ENCODE measurements at places on chromosomes 1 and 21. TPM values are rescaled to one million over a fixed set of nuclear protein-coding genes. Genes with fewer than 3 reads are reported as not detected.

KCNE2 gene
- not detected for total RNA-seq

DNA sequence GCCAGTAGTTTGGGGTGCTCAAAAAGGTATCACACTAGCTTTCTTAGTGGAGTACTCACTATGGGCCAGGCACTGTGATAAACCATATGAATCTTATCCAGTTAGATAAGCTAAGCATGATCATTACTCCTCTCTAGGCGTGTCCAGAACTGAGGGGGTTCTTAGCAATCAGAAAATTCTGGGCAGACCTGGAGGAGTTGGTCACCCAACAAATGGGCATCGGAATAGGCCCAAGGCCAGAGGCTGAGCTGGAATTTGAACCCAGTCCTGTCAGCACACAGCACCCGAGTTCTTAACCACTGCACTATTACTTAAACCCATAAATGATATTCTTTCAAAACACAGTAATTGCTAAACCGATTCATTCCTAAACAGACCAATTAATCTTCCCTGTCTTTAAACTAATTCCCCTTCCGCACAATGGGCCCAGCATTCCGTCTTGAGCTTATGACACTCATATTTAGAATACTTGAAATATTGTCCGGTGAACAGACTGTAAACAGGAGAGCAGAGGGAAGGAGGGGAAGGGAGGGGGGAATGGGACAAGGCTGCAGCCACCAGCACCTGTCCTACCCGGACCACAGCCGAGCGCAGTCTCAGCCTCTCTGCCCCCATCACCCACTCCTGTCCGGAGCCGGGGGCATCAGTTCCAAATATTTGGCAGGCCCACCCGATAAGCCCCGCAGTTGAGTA lies 113.0 kb upstream of the GADD45A start:
- DNase-seq: no peak

DNA sequence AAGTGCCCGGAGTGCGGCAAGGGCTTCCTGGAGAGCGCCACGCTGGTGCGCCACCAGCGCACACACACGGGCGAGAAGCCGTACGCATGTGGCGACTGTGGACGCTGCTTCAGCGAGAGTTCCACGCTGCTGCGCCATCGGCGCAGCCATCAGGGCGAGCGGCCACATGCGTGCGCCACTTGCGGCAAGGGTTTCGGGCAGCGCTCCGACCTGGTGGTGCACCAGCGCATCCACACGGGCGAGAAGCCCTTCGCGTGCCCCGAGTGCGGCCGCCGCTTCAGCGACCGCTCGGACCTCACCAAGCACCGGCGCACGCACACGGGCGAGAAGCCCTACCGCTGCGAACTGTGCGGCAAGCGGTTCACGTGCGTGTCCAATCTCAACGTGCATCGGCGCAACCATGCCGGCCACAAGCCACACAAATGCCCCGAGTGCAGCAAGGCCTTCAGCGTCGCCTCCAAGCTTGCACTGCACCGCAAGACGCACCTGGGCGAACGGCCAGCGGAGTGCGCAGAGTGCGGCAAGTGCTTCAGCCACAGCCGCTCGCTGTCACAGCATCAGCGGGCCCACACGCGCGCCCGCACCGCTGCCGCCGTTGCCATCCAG lies 10.0 kb downstream of the ZNF672 start:
- peak; percentile 41 for DNase-seq

GRCh38 chr1:107188160-107188559 lies 47.3 kb downstream of the NTNG1 start:
- no peak for DNase-seq

LRRC39 gene
- total RNA-seq: 0.35 TPM

GPR3 gene
- total RNA-seq: not detected

- no peak for DNase-seq
Observed at GRCh38 chr1:165666152-165666825, 32.1 kb downstream of the ALDH9A1 start.

SLC35D1 gene
- 30.2 TPM for total RNA-seq

- DNase-seq: no peak
Observed at GRCh38 chr1:90973897-90974798, 47.7 kb downstream of the ZNF644 start.

GRCh38 chr1:244672946-244673682 lies 20.2 kb downstream of the DESI2 start:
- DNase-seq: no peak

NBPF4 gene
- 3.5 TPM for total RNA-seq

DNA sequence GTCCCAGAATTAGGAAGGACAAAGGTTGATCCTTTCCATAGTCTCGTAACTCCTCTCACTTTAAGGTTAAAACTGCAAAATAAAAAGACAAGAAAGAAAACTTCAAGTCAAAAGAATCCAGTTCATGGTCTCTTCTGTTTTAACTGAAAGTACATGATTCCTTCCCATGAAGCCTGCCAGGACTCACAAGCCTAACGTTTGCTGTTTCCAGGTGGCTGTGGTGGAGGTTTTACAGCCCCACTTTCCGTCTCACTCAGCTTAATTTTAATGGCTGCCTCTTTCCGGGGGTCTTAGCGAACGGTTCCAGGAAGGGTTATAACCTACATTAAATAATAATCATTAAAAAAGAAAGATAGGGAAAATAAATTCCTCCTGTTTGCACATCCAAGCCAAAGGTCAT lies 136.8 kb upstream of the SPAG17 start:
- no peak for DNase-seq

- DNase-seq: peak; percentile 35
Observed at GRCh38 chr1:21397813-21398188, 42.1 kb upstream of the NBPF3 start.

- no peak for DNase-seq
Observed at GRCh38 chr21:17610911-17611310, 1.8 kb downstream of the BTG3 start.

DNA sequence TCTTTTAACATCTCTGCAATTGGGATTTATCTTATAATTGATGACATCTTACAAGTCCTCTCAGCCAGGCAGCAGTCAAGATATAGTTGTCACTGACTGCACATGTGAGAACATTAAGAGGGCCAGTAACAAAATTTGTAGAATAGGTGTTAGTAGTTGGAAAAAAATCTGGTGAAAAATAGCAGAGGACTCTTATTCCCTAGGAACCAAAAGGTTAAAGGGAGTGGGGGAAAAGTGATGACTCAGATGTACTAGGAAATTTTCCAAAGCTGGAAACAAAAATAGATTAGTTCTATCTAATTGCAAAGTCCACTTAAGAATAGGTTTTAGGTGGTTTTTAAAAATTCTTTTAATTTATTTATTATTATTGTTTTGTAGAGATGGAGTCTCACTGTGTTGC lies 3.6 kb downstream of the NUP210L start:
- DNase-seq: no peak

- DNase-seq: no peak
Observed at GRCh38 chr1:59638231-59638711, 176.5 kb upstream of the HOOK1 start.

- no peak for DNase-seq
Observed at GRCh38 chr1:26900815-26901511, 696 bp upstream of the GPATCH3 start.

Data from Peyer's patch (tissue), 4 donors.